ENCODE measurements at places on chromosomes 2 and 18. TPM values are rescaled to one million over a fixed set of nuclear protein-coding genes. Genes with fewer than 3 reads are reported as not detected.

DNA sequence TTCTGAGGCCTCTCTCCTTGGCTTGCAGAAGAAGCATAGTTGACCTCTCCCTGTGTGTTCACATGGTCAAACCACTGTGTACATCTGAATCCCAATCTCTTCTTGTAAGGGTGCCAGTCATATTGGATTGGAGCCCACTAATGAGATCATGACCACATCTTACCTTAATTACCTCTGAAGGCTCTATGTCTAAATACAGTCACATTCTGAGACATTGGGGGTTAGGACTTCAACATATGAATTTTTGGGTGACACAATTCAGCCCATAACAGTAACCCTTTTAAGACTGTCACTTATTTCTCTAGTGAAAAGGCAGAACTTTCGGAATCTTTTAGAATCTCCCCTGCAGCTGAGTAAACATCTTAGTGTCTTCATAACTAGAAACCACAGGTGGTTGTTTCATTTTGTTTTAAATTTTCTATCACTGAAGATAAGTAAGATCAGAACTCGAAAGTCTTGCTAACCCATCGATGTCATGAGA, 33.3 kb downstream of the BMP10 start:
- no peak for DNase-seq

GRCh38 chr2:128513961-128514283, 195.3 kb upstream of the HS6ST1 start:
- DNase-seq: no peak

DNA sequence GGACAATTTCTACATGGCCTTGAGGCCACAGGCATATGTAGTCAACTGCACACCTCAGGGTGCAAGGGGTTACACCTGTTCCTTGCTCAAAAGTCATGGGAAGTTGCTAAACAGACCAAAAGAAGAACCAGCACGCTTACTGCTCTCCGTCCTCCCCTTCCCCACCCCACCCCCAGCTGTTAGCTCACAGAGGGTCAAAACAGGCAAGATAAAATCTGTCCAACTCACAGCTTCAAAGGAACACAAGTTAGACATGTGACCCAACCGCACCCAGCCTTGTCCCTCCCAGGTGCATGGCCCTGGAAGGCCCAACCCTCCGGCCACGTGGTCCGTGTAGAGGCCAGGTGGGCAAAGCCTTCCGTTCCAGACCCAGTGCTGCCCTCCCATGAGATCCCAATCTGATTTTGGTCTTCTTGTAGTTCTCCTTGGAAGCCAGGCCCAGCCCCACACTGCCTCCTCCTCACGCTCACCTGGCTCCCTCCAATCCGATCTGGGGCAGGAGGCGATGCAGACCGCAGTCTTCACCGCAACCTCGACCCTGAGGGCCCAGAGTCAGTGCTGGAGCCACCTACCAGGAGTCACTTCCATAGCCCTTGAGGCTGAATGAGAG, 14.5 kb upstream of the ASPRV1 start:
- no peak for DNase-seq

DNA sequence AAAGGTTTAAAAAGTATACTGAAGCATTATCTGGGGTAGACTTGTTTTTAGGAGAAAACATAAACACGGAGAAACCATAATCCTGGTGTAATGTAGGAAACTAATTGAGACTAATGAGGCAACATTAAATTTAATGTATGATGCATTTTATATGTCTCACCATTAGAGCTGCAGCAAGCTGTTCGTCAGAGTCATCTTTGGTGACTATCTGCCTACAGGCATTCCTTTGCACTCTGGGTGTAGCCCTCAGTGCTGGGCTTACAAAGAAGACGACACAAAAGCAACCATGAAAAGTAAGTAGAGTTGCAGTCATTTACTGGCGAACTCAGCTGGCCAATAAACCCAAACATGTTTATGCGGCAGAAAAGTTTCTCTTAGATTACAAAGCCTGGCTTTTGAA, 415.3 kb upstream of the ZEB2 start:
- DNase-seq: no peak

DNA sequence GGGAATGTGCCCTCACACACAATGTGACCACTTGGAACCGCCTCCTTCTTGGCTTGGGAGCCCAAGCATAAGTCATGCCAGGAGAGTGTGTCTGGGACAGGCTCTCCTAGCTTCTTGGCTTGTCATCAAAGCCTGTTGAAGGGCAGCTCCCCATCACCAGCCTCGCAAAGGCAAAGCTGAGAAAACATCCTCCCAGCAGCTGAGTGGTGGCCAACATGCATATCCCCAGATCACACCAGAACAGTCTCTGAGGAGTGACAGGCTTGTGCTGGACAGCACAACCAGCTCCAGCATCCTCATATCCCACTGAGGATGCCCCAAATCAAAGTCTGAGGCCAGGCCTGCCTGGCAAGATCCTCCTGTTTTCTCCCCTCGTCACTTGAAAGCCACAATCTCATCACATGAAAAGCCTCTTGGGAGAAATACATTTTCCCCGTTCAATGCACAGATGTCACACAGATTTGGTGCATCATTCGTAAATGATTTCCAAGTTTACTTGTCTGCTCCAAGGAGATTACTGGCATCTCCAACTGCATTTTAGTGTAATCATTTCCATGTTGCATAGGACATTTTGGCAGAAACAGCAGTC, 269.3 kb downstream of the TTC32 start:
- DNase-seq: no peak

DNA sequence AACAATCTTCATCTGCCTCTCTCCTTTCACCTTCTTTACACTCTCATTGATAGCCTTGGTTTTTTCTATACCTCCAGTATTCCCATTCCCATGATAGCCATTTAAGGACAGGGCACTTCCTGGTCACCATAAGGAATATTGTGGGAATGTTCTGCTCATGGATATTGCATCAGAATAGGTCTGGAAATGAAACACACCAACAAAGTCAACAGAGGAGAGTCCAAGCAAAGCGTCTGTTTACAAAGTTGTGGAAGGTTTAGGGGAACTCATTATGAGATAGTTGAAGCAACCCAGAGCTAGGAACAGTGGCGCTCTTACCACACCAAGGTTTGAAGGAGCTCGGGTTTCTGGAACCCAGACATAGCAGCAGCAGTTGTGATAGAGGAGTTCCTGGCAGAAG, 150.3 kb upstream of the TNP1 start:
- DNase-seq: no peak

GRCh38 chr18:3014503-3015203, 1.7 kb upstream of the LPIN2 start:
- peak; percentile 63 for DNase-seq

DNA sequence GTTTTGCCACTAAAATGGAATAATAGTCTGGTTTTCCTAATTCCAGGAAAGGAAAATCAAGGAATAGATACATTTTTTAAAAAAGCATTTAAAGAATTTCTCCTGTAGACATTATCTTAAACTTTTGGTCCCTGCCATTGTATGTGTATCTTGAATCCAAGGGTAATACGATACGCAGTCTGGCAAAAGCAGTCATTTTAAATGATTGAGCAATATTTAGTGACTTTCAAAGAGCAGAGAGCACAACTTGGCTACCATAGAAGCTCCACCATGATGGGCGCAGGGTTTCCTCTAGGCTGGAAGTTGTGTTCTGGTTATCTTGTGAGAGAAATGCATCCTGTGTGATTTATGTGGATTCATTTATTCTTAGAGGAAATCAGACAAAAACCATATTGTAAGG, 92.9 kb downstream of the NEDD4L start:
- DNase-seq: no peak

GRCh38 chr18:28112056-28112470, 64.9 kb downstream of the CDH2 start:
- no peak for DNase-seq

- DNase-seq: no peak
These were observed 58.1 kb downstream of the SKA1 start for GRCh38 chr18:50432915-50433314.

DNA sequence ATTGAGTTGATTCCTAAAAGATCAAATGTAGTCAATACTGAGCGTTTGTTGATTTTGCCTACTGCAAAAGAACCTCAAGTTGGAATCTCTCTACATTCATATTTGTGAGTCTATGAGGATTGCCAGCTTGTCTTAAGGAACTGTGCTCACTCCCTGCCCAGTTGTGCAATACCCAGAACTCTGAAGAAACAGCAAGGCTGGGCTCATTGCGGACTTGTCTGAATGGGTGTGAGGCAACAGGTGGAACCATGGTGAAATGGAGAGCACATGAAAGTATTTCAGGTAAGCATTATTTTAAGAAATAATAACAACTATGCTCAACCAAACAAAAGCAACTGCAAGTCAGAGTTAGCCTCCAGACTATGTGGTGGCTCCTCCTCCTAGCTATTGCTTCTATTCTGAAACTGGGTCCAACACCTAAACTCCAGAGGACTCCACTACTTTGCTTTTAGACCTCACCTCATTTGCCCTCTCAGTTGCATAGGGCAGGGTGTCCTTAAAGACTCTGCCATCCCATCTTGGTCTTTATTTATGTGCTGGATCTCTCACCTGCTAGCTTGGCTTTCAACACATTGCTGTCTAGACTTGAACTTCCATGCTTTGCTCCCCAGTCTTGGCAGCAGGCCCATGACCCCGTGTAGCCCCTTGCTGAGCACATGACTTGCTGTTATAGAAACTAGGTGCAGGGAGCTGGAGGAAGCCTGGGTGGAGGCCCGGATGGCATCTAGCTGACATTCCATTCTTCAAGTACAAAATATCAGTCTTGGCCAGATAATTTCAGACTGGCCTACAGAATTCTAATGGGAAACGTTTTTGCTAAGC, 94.8 kb upstream of the ARL5A start:
- DNase-seq: peak; percentile 39

DNA sequence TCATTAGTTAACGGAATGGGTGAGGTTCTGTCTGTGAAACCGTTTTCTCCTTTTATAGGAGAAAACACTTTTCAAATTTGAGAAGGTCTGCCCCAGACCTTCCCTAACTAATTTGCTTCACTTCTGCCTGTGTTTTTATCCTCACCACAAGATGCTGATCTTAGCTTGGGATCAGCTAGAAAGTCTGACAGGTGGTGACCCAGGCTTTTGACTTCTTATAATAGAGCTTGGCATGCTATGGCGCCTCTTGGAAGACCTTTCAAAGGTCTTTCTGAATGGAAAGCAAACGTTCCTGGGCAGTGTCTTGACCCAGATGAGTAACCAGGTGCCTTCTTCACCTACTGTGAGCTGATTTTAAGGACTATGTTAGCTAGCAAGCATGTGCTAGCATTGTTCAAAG, 91.4 kb downstream of the LYPD6 start:
- no peak for DNase-seq

GRCh38 chr2:201208563-201209252, 25.8 kb downstream of the CASP10 start:
- no peak for DNase-seq

- DNase-seq: no peak
These were observed 1.4 kb downstream of the TOGARAM2 start for GRCh38 chr2:28982381-28982950.

DNA sequence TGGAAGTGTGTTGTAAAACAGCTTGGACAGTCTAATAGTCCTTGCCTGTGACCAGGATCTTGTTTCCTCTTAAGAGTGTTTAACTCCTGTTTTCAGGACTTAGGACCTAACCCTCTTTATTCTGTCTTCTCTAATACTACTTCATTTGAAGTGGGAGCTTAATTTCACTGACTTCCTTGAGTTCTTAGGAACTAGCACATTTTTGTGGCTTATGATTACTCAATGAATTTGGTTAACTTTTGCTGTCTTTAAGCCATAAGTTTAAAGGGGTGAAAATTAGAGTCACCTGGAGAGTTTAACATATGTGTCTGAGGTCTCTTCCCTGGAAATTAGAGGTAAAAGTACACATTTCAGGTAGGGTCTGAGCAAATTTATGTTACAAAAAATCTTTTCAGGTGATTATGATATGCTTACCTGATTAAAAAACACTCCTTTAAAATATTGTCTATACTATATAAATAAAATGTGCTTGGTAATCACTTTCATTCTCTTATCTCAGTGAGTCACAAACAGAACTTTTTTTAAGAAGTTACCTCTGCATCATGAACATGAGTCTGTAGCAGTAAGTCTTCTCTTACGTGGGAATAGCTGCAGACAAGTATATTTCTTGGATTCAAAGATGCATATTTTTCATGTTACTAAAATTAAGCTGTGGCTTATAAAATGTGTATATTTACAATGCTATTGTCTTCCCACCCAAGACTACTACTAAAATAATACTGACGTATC, 52.7 kb downstream of the ATP9B start:
- DNase-seq: no peak

DNA sequence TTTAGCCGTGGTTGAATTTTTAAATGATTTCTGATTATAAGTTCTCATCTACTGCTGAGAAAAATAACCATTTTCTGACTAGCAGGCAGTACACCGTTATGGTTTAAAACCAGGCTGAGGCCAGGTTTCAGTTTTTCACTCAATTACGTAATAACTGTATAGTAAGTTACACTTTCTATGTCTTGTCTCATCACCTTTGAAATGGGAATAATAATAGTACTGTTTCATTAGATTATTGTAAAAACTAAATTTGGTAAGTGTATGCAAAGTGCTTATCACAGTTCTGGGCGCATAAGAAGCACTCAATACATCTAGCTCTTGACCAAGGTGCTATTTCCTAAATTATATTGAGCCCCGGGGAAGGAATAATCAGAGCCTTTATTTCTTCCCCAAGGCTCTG, 76.8 kb downstream of the LIMS1 start:
- DNase-seq: no peak

DNA sequence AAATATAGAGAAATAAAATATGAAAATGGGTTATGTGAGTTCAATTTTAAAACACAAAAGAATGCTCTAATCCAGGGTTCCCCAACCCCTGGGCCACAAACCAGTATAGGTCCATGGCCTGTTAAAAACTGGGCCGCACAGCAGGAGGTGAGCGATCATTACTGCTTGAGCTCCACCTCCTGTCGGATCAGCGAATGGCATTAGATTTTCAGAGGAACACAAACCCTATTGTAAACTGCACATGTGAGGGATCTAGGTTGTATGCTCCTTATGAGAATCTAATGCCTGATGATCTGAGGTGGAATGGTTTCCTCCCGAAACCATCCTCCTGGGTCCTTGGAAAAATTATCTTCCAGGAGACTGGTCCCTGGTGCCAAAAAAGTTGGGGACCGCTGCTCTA, 34.7 kb downstream of the TTR start:
- DNase-seq: no peak

DNA sequence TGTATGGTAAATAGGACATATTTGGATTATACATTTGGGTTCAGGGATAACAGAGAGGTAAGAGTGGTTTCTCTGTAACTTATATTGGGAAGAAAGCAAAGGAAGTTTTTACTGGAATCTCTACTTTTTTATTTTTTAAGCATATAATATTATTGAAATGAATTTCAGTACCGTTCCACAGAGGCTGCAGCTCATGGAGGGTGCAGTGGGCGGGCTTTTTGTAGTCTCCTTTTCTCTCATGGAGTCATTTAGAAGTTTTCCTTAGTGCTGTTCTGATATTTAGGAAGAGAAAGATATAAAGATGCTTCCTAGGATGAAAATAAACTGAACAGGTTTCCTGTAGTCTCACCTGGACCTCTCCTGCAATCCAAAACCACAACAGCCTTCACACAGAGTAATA, 1153.3 kb upstream of the TMEFF2 start:
- no peak for DNase-seq

- no peak for DNase-seq
These were observed 32.5 kb downstream of the NABP1 start for GRCh38 chr2:191710411-191710900.

The SLC4A3 gene
- 0.36 TPM for total RNA-seq

The DAW1 gene
- total RNA-seq: not detected

The ASPRV1 gene
- 1.1 TPM for total RNA-seq

The SCN3A gene
- total RNA-seq: not detected

Measured in HT-29 (cell line).